Fibroblast of skin of back (primary cell): ENCODE measurements at places on chromosomes 3 and 15.

GRCh38 chr15:69559440-69560190 is 107.0 kb downstream of the RPLP1 start:
- no peak for DNase-seq

- DNase-seq = no peak
These were observed 17.0 kb downstream of the PCYT1A start for GRCh38 chr3:196270499-196270898.

GRCh38 chr15:35705884-35706585 is 160.1 kb upstream of the DPH6 start:
- peak; percentile 22 for DNase-seq

GRCh38 chr15:89356634-89357298 is 22.1 kb upstream of the POLG start:
- DNase-seq = no peak

DNA sequence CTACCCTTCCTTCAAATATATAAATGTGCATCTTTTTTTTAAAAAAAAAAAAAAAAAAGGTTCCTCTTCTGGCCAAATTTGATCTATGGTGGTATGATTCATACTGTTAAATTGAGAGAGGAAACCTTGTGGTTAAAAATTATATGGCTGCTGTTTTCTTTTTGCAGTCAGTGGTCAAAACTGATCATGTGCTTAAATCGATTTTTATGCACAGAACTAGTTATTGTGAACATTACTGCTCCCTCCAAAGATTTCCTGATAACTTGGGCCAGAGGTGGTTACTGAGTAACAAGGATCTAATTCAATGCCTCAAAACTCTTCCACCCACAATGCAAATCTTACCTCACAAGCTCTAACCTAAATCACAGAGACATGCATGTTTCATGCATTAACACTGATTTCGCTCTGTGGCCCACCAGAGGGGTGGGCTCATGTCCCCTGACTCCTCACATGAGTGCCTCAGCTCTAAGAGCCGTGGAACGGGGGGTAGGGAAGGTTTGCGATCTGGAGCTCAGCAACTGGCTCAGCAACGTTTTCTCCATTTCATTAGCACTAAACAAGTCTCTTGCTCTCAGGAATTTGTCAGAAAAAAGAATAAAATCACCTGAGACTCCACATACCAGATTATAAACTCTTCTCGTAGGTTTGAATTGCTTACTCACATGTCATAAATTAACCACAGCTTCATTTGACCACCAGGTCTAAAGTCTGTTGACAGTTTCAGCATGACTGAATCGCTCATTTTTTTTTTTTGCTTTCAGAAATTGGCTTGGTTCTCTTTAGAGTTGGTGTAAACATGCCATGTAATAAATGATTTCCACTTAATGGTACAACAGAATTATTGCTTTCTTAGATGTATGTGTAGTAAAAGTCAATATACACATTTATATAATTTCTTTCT is 280.4 kb downstream of the CD47 start:
- DNase-seq = peak; percentile 12

GRCh38 chr3:87287011-87287410 is 10.6 kb upstream of the POU1F1 start:
- DNase-seq = peak; percentile 61

DNA sequence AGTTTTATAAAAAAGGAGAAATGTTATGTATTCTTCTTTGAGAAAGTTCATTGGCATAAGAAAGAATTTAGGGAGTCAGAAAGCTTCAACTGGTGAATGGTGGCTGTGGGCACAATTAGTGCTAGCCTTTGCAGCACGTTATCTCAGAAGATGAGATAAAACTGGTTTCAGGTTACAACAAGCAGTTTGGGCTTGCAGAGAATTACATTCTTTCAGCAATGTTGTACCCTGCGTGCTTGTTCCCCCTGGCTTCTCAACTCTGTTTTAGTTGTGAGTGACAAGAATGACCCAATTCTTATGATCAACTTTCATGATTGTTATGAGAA is 31.6 kb upstream of the ACP3 start:
- DNase-seq = no peak

GRCh38 chr3:188949996-188950395 is 221.8 kb upstream of the TPRG1 start:
- DNase-seq = no peak

DNA sequence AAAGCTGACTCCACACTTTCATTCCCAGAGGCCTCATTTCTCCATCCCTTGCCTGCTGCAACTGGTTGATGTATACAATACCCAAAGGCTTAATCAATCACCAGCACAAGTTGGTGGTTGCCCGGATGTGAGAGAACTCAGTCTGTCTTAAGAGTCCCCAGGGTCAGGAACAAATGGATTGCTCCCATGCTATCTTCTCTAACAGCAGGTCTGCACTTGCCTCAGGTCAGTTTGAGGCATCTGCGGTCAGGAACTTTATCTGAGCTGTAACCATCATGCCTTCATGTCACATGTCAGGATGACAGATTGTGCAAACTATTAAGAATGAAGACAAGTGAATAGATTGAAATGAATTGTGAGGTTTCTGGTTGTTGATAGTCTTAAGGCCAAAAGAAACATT is 56.1 kb downstream of the BFSP2 start:
- DNase-seq = no peak

DNA sequence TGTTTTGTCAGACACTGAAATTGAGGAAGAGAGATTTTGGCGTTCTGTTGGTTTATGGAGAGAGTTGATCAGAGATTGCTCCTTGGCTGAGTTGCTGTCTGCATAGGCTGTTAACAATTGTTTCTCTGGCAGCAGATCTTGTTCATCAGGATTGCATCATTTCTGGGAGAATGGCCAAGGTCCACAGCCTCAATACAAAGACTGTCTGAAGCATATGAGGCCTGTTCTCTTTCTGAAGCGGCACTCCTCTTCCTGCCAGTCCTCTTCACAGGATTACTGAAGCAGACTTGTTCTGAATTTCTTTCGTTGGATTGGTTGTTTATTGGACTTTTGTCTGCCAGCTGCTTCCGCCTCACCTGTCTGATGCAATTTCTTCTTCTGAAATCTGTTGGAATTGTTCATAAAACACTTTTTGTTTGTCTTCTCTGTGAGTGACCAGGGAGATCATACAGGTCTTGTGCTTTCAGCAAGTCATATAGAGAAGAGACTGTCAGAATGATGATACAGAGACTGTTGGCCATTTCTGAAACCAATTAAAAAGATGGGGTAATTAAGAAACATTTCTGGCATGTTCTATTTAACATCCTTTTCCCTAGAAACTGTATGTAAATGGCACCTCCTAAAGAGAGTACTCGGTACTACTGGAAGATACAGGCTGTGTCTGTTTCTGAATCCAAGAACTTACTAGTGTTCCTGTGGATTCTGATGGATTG is 25.5 kb downstream of the SETD5 start:
- peak; percentile 97 for DNase-seq

GRCh38 chr3:194328053-194328657 is 23.0 kb downstream of the CPN2 start:
- peak; percentile 66 for DNase-seq

- DNase-seq = no peak
These were observed 109.6 kb upstream of the PHLDB2 start for GRCh38 chr3:111749171-111750170.

DNA sequence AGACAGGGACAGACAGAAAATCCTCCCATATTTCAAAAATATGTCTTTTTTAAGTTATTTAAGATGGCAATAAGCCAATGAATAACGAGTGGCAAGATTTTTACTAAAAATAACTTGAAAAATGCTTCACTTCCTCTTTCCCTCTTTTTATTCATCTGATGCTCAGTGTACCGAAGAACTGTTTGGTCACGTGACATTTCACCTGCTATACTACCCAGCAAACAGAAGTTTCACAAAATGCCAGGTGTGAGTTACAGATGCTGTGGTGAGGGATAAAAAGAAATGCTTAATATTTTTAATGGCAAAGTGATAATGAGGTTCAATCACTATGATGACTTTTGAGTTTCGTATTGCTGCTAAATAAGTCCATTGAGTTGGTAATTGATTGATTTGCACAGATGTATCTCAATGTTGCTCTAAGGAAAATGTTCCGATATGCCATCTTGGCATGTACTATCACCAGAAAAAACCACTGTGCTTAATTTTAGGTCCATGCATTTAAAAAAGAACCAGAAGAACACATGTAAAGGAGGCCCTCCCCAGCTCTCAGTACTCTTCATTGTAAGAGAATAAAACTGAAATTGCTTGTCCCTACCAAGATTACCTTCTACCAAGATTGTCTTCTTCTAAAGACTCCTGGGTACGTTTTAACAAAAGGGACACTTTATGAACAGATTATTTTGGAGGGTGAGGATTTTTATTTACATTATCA is 26.0 kb upstream of the SEC62 start:
- DNase-seq = no peak

- no peak for DNase-seq
These were observed 29.5 kb downstream of the CTDSPL start for GRCh38 chr3:37891227-37891626.

DNA sequence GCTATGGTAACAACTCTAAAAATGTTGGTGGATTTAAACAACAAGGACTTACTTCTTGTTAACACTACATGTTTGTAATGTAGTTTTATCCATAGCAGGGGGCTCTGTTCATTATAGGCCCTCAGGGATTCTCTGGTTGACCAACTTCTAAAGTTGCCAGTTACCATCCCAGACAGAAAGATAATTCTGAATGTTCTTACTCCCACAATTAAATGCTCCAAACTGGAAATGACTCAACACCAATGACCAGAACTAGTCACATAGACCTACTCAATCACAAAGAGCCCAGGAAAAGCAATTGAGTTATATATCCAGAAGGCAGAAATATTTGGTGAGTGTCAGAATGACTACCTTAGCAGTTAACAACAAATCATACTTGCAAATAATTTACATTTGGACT is 199.3 kb upstream of the UMPS start:
- no peak for DNase-seq

DNA sequence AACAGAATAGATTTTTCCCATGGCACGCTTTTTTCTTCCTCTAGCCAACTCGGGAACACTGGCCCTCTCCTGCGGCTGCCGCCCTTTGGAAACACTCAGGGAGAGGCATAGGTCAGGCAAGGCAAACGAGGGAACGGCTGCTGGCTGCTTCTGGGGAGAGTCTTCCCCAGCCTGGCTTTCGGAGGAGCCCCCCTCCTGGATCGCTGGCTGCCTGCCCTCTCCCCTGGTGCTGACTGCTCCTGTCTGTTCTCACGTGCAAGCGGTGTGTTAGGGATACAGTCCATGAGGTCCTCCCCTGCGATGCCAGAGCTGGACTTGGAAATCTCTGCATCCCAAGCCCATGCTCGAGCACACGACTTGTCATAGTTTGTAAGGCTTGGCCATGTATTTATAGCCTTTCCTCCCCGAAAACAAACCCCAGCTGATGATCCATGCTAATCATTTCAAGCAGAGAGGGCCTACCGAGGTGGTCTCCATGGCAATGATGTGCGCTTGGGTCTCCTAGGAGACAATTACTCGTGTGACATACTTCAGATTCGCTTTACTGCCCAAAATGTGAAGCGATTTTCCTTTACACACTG is 315.6 kb upstream of the ATP10A start:
- no peak for DNase-seq

- DNase-seq = peak; percentile 99
These were observed 38.2 kb downstream of the MB21D2 start for GRCh38 chr3:192879346-192880031.

DNA sequence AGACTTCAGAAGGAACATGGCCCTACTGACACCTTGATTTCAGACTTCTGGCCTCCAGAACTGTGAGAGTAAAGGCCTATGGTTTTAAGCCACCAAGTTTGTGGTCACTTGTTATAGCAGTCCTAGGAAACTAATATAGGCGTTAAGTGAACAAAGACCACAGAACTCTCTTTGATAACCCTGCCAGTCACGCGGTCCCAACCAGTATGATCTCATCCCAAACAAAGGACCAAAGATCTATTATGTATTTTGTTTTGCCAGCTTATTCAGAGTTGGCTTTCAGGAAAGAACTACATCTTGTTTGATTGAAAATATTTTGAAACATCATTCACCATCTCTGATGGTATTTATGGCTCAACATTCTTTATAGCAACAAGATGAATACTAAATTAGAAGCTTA is 294.4 kb upstream of the SLCO3A1 start:
- no peak for DNase-seq

GRCh38 chr3:141690431-141691072 is 47.5 kb upstream of the RNF7 start:
- DNase-seq = no peak

DNA sequence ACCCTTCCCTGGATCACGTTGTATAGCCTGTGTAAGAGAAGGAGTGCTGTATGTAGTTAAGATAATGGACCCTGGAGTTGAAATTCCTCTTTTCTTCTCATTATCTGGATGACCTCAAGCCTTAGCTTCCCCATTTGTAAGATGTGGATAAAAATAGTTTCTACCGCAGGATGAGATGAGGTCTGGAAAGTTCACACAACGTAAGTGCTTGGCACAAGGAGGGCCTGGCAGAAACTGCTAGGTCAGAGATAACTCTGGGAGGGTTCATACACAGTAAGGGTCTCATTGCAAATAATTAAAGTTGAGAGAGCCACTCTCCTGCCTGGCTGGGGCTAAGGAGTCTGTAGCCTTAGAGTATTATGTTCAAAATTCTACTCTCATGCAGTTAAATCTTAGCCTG is 214.4 kb downstream of the LRTM1 start:
- no peak for DNase-seq

DNA sequence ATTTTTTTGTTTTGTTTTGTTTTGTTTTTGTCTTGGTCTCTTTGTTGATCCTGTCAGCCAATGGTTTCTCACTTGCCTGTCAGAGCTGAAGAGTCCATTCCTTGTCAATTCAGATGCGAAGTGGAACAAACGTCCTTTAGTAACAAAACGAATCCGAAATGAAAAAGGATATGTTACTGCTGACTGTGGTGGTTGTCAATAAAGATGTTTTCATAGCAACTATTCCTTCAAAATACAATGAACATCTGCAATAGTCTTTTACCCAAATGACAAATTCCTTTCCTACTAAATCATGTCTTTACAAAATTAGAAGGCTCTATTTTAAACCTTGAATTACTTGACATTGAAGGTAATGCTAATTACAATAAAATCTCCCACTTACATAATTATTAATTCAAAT is 134.7 kb downstream of the SERPINI1 start:
- no peak for DNase-seq

- peak; percentile 35 for DNase-seq
These were observed 29.5 kb upstream of the TGFBR2 start for GRCh38 chr3:30576946-30577345.

DNA sequence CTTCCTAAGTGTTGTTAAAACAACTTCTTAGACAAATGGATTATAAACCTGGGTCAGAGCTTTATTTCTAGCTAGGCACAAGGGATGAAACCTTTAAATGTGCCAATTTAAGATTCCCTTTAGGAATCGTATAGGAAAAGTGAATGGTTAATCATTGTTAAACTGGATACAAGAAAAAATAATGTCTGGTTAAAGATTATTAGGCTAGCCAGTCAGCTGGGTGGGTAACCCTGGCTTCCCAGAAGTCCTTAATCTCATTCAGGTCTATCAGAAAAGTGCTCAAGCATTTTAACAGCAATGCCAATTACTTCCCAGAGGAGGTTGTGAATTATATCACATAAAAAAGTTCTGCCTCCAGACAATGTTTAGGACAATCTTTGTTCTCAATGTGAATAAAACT is 37.6 kb downstream of the NANOGP8 start:
- DNase-seq = no peak

GRCh38 chr3:57959423-57960173 is 48.6 kb upstream of the FLNB start:
- peak; percentile 95 for DNase-seq

GRCh38 chr3:48548126-48548525 is 8.5 kb downstream of the PFKFB4 start:
- no peak for DNase-seq

- DNase-seq = no peak
These were observed 81.2 kb downstream of the LIPC start for GRCh38 chr15:58513008-58513407.

GRCh38 chr3:123627673-123628670 is 43.1 kb upstream of the HACD2 start:
- DNase-seq = no peak
